ENCODE measurements at places on chromosomes 12 and 14.

DNA sequence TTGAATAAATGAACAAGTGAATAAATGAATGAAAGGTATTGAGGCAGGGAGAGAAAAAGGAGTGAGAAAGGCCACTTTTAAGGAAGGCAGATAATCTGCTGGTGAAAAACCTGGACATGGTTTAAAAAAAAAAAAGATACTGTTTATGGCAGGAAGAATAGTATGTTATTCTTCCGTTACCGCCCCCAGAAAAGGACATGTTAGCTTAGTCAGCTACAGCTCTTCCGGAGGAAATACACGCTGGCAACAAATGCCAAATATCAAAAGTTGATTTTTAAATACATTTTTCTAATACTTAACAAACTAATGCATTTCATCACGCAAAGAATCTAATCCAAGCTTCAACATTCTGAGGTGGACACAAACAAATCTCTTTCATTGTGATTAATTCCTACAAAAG is 43.2 kb downstream of the SLC5A8 start:
- H3K4me3 ChIP-seq = no peak overlapping the region
- no peak overlapping the region for H3K27ac ChIP-seq

DNA sequence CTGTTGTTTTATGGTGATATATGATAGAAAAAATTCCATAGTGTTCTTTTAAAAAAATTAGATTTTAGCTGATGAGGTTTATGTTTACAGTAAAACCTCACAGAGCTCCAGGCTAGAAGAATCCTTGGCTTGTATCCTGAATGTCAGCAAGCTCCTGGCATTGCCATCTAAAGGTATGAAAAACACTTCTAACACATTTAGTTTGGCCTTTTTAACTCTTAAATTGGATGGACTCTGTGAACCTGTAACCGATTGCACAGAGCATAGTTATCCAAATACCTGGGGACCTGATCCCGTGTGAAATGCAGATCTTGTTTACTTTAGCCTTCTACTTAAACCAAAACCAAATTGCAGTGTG is 241.1 kb upstream of the DCN start:
- DNase-seq = no peak
- H3K27ac ChIP-seq = no peak overlapping the region
- no peaks in the 10 kb centered on the region for H3K27me3 ChIP-seq
- no peak overlapping the region for H3K4me3 ChIP-seq
- H3K36me3 ChIP-seq = no peaks in the 10 kb centered on the region
- H3K4me1 ChIP-seq = no peaks in the 10 kb centered on the region

DNA sequence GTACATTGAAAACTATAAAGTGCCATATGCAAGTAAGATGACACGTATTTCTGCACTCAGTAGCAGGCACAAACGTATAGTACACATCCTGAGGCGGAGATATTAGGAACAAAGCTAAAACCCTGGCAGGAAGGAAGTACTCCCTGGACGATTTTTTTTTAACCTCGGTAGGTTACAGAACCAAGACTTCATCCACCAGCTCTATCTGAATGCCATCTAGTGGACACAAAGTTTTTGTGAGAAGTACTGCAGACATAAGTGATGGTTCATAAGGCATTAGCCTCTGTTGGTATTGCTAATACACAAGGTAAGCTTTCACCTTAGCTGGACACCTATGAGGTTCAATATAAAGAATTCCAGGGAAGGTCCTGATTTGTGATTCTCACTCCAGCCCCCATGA is 83.0 kb upstream of the CCDC196 start:
- H3K4me1 ChIP-seq = no peaks in the 10 kb centered on the region
- no peak overlapping the region for H3K27ac ChIP-seq
- no peaks in the 10 kb centered on the region for H3K27me3 ChIP-seq

- H3K27ac ChIP-seq = no peak overlapping the region
- no peak overlapping the region for H3K4me3 ChIP-seq
- DNase-seq = no peak
- H3K4me1 ChIP-seq = no peaks in the 10 kb centered on the region
- peaks cover 47% of the 10 kb centered on the region for H3K36me3 ChIP-seq
These were observed 65.9 kb downstream of the DCAF5 start for GRCh38 chr14:69087061-69087461.

GRCh38 chr12:44521702-44522101 is 354.4 kb downstream of the NELL2 start:
- peaks cover 3% of the 10 kb centered on the region for H3K36me3 ChIP-seq
- DNase-seq = no peak
- no peaks in the 10 kb centered on the region for H3K4me1 ChIP-seq
- H3K27ac ChIP-seq = no peak overlapping the region

GRCh38 chr12:90959032-90959431 is 4.1 kb upstream of the CCER1 start:
- H3K4me3 ChIP-seq = no peak overlapping the region
- H3K36me3 ChIP-seq = no peaks in the 10 kb centered on the region
- no peak for DNase-seq
- no peaks in the 10 kb centered on the region for H3K4me1 ChIP-seq
- no peak overlapping the region for H3K27ac ChIP-seq
- H3K27me3 ChIP-seq = no peaks in the 10 kb centered on the region

DNA sequence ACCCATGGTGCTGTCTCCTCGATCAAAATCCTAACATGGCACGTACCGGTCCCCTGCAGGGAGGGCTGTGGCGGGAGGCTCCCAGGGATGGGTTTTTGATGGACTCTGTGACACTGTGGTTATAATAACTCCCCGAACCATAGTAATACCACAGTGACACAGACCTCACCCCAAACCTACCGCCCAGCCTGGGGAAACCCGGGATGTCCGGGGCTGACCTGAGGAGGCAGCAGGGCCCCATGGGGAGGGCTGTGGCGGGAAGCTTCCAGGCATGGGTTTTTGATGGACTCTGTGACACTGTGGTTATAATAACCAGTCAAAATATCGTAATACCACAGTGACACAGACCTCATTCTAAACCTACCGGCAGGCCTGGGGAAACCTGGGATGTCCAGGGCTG is 378.0 kb downstream of the TMEM121 start:
- H3K27ac ChIP-seq = no peak overlapping the region
- no peaks in the 10 kb centered on the region for H3K4me1 ChIP-seq
- no peak for DNase-seq

GRCh38 chr14:64860039-64860438 is 19.7 kb downstream of the SPTB start:
- H3K27me3 ChIP-seq = no peaks in the 10 kb centered on the region
- H3K36me3 ChIP-seq = no peaks in the 10 kb centered on the region
- no peaks in the 10 kb centered on the region for H3K4me1 ChIP-seq
- H3K27ac ChIP-seq = no peak overlapping the region
- DNase-seq = no peak

- no peaks in the 10 kb centered on the region for H3K4me1 ChIP-seq
- no peaks in the 10 kb centered on the region for H3K27me3 ChIP-seq
- DNase-seq = no peak
- H3K36me3 ChIP-seq = no peaks in the 10 kb centered on the region
These were observed 543.5 kb downstream of the NRXN3 start for GRCh38 chr14:78713716-78714115.

GRCh38 chr14:37618498-37619028 is 23.1 kb downstream of the TTC6 start:
- H3K27ac ChIP-seq = no peak overlapping the region
- no peak for DNase-seq
- H3K27me3 ChIP-seq = no peaks in the 10 kb centered on the region
- no peaks in the 10 kb centered on the region for H3K4me1 ChIP-seq

GRCh38 chr12:116898669-116899068 is 12.1 kb upstream of the FBXW8 start:
- H3K27ac ChIP-seq = no peak overlapping the region
- no peaks in the 10 kb centered on the region for H3K27me3 ChIP-seq
- H3K4me1 ChIP-seq = no peaks in the 10 kb centered on the region
- H3K4me3 ChIP-seq = no peak overlapping the region

DNA sequence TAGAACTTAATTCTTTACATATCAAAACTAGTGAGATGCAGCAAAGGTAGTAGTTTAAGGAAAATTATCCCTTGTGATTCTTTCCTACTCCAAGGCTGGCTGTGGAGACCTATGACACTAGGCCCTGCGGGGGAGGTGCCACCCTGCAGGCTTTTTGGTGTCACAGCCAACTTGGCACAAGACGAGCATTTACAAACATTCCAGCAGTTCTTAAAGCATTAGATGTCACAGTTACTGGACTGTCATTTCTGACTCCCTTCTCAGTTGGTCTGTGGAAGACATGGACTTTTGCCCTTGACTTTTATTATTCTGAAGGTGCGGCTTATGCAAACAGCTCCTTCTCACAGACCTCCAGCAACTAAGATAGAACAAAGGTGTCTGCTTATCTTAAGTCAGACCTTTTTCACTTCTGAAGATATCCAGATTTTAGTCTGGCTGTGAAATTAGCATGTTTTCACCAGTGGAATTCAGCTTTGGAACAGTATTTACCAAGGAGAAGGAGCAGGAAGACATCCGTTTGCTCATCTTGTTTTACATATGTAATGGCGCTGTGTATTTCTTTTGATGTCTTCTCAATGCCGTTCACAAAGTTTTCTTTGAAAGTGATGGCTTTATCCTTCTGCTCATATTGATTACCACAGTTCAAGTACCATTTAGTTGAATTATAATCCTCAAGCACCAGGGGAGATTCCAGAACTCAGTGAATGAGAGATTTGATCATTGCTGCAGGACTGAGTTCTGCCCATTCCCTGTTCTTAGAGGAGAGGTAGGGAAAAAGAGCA is 17.9 kb downstream of the SRGAP1 start:
- no peak overlapping the region for H3K4me3 ChIP-seq
- no peaks in the 10 kb centered on the region for H3K4me1 ChIP-seq

DNA sequence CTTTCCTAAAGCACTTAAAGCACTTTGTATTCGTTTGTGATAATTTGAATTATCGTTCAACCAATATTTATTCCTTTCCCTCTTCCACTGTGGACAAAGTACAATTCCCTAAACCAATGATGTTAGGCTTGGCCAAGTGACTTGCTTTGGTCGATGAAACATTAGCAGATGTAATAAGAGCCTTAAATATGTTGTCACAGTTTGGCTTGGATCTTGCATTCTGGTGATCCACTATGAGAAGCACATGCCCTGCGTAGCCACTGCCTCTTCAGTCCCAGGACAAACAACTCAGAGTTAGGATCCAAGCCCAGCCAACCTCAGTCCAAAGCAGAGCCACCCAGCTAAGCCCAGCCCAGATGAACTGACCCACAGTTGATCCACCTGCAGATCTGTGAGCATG is 8.4 kb upstream of the C12orf75 start:
- H3K27me3 ChIP-seq = no peaks in the 10 kb centered on the region
- H3K4me3 ChIP-seq = no peak overlapping the region
- no peak for DNase-seq
- no peaks in the 10 kb centered on the region for H3K4me1 ChIP-seq

DNA sequence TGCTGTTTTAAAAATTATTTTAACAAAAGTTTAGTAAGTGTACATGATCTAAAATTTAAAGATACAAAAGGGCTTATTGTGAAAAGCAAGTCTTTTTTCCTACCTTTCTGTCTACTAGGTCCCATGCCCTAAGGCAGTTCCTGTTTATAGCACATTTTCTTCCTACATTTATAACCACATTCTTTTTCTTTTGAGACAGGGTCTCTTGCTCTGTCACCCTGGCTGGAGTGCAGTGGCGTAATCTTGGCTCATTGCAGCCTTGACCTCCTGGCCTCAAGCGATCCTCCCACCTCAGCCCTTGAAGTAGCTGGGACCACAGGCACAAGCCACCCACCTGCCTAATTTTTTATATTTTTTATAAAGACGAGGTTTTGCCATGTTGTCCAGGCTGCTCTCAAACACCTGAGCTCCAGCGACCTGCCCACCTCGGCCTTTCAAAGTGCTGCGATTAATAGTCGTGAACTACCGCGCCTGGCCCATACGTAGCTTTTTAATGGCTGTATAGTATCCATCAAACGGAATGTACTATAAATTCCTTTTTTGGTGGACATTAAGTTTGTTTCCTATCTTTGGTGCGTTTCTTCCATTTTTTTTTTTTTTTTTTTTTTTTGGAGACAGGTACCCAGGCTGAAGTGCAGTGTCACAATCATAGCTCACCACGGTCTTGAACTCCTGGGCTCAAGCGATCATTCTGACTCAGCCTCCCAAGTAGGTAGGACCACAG is 20.9 kb downstream of the FRS2 start:
- peaks cover 4% of the 10 kb centered on the region for H3K36me3 ChIP-seq
- no peaks in the 10 kb centered on the region for H3K4me1 ChIP-seq
- no peak for DNase-seq
- H3K27ac ChIP-seq = no peak overlapping the region

DNA sequence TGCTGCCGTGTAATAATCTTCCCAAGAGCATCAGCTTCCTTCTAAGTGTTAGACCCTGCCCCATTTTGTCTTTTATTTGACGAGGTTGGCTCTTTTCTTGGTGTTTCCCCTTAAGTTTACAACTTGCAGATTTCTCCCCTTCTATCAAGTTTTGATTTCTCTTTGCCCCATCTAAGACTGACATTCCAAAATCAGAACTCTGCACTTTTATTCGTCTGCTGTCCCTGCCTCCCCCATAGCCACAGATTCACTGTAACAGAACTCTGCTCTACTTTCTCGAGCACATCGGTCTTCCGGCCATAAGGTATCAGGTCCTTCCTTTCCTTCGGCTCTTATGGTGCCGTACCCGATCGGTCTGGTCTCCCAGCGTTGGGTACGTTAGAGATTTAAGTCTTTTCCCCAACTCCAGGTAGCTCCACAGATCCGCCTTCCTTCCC is 563 bp downstream of the DCP1B start:
- no peak for DNase-seq
- peaks cover 5% of the 10 kb centered on the region for H3K4me1 ChIP-seq
- peak overlapping the region; percentile 94 for H3K4me3 ChIP-seq
- H3K27me3 ChIP-seq = no peaks in the 10 kb centered on the region
- peak overlapping the region; percentile 86 for H3K27ac ChIP-seq

GRCh38 chr14:69754487-69754886 is 12.5 kb upstream of the SRSF5 start:
- H3K27me3 ChIP-seq = no peaks in the 10 kb centered on the region
- H3K4me3 ChIP-seq = no peak overlapping the region
- H3K36me3 ChIP-seq = no peaks in the 10 kb centered on the region
- DNase-seq = no peak

DNA sequence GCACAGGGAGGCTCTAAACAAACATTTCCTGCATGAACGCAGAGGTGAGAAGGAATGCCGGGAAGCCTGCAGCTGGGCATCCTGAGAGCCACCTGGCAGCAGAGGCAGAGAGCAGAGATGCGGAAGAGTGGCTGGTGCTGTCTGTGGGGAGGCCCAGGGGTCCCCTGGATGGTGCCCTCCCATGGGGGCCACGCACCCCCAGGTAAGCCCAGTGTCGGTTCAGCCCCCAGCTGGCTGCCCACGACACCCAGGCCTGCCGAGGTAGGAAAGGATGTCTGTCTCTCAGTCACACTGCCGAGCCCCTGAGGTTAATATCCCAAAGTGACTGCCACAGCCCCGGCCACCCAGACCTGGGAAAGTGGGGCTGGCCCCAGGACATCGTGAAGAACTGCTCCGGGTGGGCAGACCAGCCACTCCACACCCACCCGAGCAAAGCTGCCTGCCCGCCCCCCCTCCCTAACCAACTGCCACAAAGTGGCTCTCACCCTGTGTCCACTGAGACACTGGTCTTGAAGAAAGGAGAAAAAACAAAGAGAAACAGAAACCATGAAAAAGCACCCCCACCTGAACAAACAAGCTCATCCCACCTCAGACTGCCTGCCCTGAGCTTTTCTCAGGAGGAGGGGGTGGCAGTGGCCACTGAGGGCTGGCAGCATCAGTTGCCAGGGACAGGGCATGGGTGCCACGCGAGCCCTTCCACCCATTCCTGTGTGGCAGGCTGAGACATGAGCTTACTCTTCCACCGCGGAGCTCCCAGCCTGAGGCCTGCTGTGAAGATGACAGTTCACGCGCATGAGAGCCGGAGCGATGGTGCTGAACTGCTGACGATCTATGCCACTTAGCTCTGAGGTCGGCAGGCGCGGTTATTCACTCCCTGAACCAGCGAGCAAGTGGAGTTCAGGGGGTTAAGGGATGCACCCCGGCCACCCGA is 40.8 kb downstream of the CCDC88C start:
- peaks cover 10% of the 10 kb centered on the region for H3K36me3 ChIP-seq
- H3K27me3 ChIP-seq = no peaks in the 10 kb centered on the region
- H3K27ac ChIP-seq = peak overlapping the region; percentile 78
- H3K4me1 ChIP-seq = peaks cover 92% of the 10 kb centered on the region
- DNase-seq = no peak
- H3K4me3 ChIP-seq = peak overlapping the region; percentile 3

All from effector memory CD4-positive, alpha-beta T cell (primary cell).